ENCODE measurements at places on chromosomes 7 and 10. TPM values are rescaled to one million over a fixed set of nuclear protein-coding genes. Genes with fewer than 3 reads are reported as not detected.

The GTPBP4 gene
- 34.4 TPM for total RNA-seq

The ASAH2 gene
- total RNA-seq: 5.4 TPM

The ZNF425 gene
- 7.1 TPM for total RNA-seq

The LAMB4 gene
- not detected for total RNA-seq

The TLL2 gene
- total RNA-seq: 0.15 TPM

The PIK3AP1 gene
- 2.0 TPM for total RNA-seq

The HOXA2 gene
- total RNA-seq: 0.27 TPM

The PALD1 gene
- 19.1 TPM for total RNA-seq

- no peak for DNase-seq
Measured at GRCh38 chr10:36504758-36505157, 620.6 kb upstream of the ANKRD30A start.

GRCh38 chr10:61385231-61386001 lies 67.8 kb downstream of the TMEM26 start:
- no peak for DNase-seq

DNA sequence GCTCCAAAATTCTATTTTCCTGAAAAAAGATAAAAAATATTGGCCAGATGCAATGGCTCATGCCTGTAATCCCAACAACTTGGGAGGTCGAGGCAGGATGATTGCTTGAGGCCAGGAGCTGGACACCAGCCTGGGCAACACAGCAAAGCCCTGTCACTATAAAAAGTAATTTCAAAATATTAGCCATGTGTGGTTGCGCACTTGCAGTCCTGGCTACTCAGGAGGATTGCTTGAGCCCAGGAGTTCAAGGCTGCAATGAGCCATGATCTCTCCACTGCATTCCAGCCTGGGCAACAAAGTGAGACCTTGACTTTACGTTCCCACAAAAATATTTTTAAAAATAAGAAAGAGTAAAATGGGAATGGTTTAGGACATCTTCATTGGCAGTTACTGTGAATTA lies 104.1 kb upstream of the AFAP1L2 start:
- no peak for DNase-seq

DNA sequence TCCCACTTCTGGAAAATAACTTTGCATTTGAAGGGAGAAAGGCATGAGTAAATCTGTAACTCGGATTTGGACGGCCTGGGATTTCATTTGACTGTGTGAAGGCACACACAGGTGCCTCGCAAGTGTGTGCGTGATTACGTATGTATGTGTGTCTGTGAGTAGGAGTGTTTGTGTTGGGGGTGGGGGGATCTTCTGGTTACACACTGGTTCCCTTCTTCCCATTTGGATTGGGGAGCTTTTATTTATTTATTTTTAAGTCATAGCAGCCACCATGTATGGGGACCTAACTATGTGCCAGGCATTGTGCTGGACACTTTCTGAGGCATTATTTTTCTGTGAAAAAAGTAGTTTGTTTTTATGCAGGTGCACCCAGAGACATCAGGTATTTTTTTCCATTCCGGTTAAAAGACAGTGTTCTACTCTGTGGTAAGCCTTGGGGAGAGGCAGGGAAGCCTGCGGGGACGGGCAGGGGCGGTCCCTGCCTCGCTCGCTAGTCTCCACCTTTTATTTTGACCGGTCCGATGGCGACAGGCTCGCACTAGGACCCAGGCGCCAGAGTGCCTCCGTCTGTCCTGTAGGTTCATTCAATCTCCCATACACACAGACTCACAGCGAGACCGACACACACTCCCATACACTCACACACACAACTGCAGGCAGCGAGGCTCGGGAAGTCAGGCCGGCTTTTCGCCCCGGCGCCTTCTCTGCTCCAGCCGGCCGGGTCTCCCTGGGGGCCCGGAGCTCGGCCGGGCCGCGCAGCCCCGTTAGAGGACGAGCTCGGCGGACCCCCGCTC lies at the start of gene MXI1:
MXI1 (plus strand) TSS at position 595 of the 794 bp plus-strand sequence. CDS start 204 bp downstream, outside the sequence.
- DNase-seq: peak; percentile 80

GRCh38 chr7:157430721-157431120 lies 93.9 kb downstream of the DNAJB6 start:
- DNase-seq: no peak

GRCh38 chr10:7438196-7438986 lies 27.6 kb upstream of the SFMBT2 start:
- DNase-seq: no peak

GRCh38 chr10:14693891-14694290 lies 80.8 kb downstream of the FAM107B start:
- no peak for DNase-seq

- no peak for DNase-seq
Measured at GRCh38 chr7:139078911-139079310, 30.6 kb downstream of the ZC3HAV1 start.

GRCh38 chr10:35578618-35578956 lies 26.6 kb upstream of the GJD4 start:
- peak; percentile 84 for DNase-seq

GRCh38 chr10:126013489-126014281 lies 117.3 kb downstream of the FANK1 start:
- peak; percentile 54 for DNase-seq

- no peak for DNase-seq
Measured at GRCh38 chr10:61558188-61558587, 104.5 kb upstream of the CABCOCO1 start.

DNA sequence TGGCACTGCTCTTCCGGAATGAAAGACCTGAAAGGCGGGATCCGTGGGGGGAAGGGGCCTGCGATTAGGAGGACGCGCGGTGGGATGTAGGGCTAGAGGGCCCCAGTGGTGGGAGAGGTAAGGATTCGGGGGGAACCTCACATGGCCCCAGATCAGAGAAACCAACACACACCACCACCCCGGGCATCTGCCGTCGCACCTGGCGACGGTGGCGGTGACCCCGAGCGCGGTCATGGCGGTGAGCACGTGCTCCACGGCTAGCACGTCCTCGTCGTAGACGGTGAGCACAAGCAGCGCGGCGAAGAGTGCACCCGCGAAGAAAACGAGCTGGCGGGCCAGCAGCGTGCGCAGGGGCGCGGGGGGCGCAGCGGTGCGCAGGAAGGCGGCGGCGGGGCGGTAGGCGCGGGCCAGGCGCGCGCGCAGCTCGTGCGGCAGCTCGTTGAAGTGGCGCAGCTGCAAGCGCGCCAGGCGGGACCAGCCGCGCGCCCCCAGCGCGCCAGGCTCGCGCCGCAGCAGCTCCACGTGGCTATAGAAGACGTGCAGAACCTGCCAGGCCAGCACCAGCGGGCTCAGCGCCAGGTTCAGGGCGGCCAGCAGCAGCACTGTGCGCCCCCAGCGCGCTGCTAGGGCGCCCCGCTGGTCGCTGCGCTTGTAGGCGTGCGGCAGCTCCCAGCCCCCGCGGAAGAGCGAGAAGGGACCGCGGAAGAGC lies 5.7 kb downstream of the ATG9B start:
- peak; percentile 39 for DNase-seq

DNA sequence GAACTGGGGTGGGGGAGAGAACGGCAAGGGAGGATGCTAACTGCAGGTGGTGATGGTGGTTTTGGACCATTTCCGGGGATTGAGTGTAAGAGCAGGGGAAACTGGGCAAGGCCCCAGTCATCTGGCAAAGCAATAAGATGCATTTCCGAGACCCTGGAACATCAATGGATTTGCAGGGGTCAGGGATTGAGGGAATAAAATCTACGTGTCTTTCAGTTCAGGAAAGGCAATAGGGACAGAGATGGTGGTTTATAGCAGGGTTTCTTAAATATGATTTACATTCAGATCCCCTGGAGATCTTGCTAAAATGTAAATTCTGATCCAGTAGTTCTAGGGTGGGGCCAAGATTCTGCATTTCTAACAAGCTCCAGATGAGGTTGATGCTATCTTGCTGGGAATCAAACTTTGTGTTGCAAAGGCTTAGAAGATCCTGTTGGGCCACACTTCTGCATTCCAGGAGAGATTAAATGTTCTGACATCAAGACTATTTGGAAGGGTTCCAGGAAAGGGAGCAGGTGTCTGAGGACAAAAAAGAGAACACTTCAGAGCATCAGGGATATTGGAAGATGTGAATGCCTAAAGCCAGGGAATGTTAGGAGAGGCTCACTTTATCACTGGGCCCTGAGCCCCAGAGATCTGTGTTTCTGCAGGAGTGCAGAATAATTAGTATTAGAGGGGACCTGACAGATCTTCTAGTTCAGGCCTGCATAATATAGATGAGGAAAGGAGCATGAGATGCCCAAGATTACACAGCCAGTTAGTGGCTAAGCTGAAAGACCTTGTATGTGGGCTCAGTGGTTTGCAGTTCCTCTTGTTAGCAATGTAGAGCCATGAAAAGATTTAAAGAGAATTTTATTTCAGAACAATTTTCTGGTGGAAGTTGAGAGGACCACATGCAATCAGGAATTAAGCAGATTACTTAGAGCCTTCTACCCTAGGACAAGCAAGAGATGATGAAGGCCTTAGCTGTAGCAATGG lies 32.4 kb downstream of the BLNK start:
- no peak for DNase-seq

GRCh38 chr7:74417419-74417971 lies 36.2 kb upstream of the GTF2IRD1 start:
- peak; percentile 78 for DNase-seq

GRCh38 chr10:20048161-20048560 lies 231.9 kb downstream of the PLXDC2 start:
- DNase-seq: no peak

DNA sequence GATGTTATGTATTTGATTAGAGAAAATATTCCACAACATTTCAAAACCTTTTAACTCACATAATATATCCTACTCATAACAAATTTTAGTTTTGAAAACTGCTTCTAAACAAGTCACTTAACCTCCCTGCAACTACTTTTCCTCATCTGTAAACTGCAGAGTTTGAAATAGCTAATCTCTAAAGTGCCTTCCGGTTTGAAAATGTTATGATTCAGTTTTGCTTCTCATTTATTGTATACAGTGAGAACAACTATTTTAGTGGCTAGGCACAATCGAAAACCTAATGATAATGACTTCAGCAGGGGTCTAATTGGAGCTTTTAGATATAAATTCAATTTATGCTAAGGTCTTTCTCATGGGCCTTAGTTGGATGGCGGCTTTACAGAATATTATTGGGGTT lies 30.7 kb upstream of the TEX47 start:
- no peak for DNase-seq

DNA sequence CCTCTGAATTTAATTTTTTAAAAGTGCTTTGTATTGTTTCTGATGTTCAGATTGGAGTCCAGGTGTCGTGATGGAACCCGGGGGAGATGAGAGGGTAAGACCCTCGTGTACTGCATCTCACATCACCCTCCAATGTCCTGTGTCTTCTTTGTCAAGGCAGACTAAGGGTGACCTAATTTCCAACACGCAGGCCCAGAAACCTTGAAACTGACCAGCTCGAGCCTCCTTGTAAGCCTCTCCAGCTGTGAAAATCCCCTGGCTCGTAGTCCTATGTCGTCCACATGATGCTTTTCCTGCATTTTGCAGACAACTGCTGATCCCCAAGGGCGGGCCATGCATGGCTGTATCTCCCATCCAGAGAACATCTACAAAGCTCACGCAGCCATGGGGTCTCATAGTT lies 220.2 kb downstream of the ARHGAP12 start:
- DNase-seq: no peak

DNA sequence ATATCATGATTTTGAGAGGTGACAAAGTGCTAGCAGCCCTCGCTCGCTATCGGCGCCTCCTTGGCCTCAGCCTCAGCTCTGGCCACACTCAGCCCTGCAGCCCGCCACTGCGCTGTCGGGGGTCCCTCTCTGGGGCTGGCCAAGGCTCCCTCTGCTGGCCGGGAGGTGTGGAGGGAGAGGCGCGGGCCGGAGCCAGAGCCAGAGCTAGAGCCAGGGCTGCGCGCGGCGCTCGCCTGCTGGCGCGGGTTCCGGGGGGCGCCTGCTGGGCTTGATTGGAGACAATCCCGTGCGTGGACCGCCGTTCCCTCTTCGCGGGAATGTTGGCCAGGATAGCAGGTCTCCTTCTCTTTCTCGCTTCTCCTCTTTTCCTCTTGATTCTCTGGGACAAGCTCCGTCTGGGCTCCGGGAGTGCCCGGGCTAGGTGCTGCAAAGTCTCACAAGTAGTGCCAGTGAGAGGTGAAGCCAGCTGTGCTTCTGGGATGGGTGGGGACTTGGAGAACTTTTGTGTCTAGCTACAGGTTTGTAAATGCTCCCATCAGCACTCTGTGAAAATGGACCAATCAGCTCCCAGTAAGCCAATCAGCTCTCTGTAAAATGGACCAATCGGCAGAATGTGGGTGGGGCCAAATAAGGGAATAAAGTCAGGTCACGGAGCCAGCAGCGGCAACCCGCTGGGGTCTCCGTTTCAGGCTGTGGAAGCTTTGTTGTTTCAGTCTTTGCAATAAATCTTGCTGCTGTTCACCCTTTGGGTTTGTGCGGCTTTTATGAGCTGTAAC lies 43.4 kb upstream of the ELMO1 start:
- no peak for DNase-seq

DNA sequence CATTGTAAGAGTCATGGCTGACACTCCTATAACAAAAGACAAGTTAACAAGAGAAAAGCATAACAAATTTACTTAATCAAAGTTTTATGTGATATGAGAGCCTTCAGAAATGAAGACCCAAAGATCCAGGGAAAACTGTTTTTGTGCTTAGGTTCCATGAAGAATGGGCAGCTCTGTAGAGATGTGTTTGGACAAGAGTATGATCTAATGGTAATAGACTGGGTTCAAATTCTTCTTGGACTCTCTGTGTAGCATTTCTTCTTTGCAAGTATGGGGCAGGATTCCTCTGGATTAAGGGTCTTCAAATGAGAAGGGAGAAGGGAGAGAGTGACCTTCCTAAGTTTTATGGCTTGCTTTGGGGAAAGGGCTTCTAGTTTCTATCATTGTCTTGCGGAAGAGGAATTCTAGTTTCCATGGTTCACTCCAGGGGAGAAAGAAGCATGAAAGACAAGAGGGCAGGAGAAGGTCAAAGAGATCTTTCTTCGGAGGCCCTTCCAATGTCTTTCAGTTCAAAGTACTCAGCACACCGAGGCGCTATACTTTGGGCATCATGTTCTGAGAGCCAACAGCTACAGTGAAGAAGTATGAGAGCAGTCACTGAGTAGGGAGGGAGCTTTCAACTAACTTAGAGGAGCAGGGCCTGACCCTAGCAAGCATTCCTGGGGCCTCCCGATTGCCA lies 15.4 kb downstream of the IFIT3 start:
- DNase-seq: no peak

DNA sequence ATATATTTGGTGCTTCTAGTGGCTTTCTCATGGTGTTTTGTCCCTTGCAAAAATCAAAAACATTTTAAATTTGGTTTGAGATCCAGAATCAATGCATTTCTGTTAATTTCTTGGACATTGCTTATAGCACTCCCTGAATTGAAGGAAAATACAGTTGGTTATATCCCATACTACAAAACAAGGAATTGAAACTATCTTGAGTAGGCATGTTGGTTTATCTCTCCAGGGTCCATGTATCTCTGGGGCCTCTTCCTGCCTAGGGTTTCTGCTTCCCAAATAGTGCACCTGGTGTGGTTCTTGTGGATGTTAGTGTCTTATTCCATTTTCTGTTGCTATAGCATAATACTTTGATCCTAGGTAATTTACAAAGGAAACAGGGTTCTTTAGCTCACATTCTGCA lies 212.4 kb downstream of the CAMK1D start:
- DNase-seq: no peak

GRCh38 chr7:47271749-47272148 lies 310.2 kb downstream of the TNS3 start:
- DNase-seq: no peak
